Fibroblast of gingiva (primary cell): ENCODE measurements at places on chromosomes 5 and 9.
A peak's percentile ranks its signal among the peaks of the same experiment; 100 is the strongest.

GRCh38 chr9:134329886-134330285 lies 3.6 kb downstream of the RXRA start:
- peak; percentile 25 for DNase-seq

DNA sequence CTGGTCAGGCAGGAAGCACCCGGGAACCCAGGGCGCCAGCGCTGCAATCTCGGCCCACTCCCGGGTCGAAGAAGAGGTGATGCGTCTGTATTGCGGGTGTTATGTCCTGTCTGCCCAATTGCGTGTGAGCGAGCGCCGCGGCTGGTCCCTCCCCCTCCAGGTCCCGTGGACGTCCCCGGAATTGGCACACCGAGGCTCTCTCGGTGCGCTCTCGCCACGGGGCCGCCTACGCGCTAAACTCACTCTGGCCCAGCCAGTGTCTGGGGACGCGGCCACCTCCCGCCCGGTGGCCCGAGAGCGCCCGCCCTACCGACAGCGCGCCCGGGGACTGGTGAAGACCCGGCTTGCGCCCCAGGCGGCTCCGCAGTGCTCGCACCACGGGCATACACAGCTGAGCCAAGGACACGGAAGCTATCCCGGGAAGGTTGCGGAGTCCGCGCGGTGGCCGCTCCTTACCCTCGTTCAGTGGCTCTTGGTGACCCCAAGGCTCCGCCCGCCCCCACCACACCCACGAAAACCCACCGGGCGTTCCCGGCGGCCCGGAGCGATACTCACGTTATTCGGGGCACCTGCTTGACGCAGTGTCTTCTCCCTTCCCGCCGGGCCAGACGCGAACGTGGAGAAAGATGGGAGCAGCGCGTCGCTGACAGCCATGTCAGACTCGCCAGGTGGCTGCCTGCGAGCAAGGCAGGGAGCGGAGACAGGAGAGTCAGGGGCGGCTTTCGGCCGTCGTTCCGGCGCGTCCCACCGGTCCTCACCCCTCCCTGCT lies 1.0 kb downstream of the KLF4 start:
- peak; percentile 82 for DNase-seq

- DNase-seq = peak; percentile 40
Observed at GRCh38 chr5:128304088-128304487, 220.5 kb downstream of the SLC12A2 start.

GRCh38 chr9:22389271-22389670 lies 57.4 kb upstream of the DMRTA1 start:
- no peak for DNase-seq

- no peak for DNase-seq
Observed at GRCh38 chr5:61525512-61526206, 193.6 kb downstream of the ZSWIM6 start.

DNA sequence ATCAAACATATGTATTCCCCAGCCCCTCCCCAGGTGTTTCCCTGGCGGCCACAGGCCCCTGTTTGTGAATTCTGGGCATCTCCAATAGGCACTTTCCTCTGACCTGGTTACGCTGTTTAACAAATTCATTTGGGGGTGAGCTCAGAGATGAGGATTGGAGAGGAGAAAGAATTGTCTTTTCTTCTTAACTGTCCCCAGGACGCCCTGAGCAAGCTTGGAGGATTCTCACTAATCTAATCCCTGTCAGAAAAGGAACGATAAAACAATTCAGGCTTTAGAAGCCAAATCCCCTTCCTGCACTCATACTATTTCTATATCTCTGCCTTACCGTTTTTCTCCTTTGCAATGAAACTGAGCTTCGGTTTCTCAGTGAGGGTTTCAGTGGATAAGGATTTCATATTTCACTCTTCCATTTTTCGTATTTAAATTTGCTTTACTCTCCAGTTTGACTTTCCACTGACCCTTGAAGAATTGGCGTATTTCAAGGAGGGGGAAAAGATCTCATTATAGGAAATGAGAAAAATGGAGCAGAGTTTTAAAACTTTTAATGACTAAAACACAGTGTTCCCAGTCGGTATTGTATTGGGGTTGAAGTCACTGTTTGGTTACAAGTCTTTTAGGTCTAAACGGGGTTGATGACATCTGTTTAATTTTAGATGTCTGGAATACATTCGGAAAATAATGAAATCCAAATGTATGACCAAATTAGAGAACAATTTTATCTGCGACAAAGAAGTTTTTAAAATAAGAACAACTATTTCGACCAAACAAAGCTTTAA lies 180.1 kb downstream of the MACROH2A1 start:
- peak; percentile 49 for DNase-seq

DNA sequence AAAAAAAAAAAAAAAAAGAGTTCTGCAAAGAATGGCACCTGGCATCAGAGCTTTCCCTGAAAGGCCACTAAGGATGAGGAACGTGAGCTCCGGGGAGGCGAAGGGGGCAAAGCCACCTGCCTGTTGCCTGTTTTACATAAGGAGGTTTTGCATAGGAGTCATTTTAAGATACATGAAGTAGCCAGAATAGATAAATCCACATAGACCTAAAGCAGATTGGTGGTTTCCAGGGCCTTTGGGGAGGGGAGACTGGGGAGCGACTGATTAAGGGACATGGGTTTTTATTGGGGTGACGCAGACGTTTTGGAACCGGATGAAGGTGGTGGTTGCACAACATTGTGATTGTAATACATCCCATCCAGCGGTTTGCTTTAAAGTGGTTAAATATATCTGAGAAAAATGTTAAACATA lies 7.1 kb downstream of the NEK6 start:
- DNase-seq = peak; percentile 55

- DNase-seq = no peak
Observed at GRCh38 chr9:14554886-14555285, 138.3 kb downstream of the ZDHHC21 start.

DNA sequence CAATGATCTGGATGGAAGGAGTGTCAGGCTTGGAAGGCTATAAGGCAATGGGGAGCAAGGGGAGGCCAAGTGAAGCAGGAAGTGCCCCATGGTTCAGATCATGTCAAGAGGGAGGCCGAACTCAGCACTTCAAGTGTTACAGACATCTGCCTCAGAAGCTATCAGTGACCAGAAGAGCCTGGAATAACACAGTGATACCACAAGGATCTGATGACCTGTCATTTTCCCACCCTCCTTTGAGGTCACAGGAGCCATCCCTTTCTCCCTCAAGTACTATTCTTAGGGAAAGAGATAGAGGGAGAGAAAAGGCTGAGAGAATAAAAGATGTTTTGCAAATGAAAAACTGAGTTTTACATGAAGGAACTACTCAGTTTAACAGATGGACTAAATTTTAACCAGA lies 454.8 kb downstream of the CSNK1G3 start:
- DNase-seq = no peak

- DNase-seq = peak; percentile 18
Observed at GRCh38 chr9:36995927-36996705, 38.0 kb downstream of the PAX5 start.

DNA sequence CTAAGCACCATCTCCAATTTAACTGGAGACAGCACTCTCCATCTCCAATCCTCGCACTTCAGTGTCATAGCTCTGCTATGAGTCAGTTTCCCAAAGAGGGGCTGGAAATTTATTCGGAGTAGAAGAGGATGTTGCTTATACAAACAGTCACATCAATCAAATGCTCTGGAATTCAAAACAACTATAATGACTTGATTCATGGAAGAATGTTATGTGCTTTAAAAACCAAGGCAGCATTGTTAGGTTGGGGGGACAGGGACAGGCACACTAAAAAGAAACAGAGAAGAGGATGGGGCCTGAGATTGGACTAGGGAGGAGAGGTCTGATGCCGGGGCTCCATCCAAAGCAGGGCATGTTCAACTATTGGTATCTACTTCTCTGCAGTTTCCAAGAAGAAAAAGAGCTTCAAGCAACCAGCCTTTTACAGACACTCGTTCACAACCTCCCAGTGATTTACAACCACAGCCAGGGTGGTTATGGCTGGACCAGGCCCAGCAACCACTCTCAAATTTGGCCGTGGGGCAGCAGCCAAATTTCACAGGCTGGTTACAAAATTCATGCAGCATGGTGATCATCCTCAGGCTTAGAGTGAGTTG lies 117.5 kb upstream of the ZNF366 start:
- peak; percentile 79 for DNase-seq

GRCh38 chr5:169384661-169385060 lies 83.7 kb upstream of the SLIT3 start:
- DNase-seq = no peak

DNA sequence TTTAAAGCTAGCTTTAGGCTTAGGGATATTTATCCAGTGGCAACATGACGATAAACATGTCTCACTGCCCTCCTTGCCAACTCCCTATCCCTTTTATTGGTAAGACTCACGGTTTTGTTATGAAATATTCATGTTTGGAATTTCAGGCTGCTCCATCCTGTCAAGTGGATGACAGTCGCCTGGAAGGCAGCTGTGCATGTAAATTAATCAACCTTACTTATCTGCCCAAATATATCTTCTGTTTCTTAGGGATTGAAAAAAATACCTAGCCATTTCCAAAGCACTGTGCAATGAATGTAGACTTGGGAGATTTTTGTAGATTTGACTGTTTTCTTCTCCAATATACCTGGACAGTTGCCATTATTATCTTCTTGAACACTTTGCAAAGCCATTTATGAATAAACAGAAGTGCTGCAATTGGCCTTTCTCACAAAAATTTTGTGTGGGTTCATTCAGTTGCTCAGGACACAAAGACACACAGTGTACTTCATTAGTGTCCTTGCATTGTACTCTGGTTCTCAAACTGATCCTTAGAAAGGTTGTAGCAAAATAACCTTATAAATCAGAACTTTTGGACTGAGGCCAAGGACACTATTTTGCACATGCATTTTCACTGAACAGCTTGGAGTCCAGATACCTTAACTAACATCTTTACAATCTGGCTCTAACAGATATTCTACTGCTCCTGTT lies 889.4 kb upstream of the SEMA6A start:
- peak; percentile 4 for DNase-seq

GRCh38 chr5:170278611-170279458 lies 18.7 kb downstream of the LCP2 start:
- no peak for DNase-seq

GRCh38 chr5:58649716-58650115 lies 66.8 kb downstream of the RAB3C start:
- no peak for DNase-seq

- DNase-seq = no peak
Observed at GRCh38 chr5:84228266-84228665, 156.4 kb downstream of the EDIL3 start.

- DNase-seq = no peak
Observed at GRCh38 chr9:99660191-99660636, 161.5 kb upstream of the NR4A3 start.

DNA sequence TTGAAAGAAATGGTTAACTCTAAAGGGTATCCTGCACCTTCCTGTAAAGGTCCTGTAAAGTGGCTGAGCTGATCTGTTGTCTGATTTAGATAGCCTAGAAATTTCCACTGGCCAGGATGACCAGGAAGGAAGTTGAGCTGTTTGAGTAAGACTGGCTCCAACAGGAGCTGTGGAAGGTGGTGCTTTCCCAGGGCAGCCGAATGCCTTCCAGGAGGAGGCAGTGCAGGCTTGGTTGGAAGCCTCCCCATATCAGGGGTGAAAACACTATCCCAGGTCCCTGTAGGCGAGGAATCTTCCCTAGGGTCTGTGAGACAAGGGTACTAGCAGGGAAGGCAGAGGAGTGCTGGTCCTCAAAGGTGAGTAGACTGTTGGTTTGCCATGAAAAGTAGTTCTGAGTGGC lies 98.4 kb downstream of the LIX1 start:
- no peak for DNase-seq

- peak; percentile 68 for DNase-seq
Observed at GRCh38 chr5:43514471-43514815, 505 bp downstream of the C5orf34 start.

DNA sequence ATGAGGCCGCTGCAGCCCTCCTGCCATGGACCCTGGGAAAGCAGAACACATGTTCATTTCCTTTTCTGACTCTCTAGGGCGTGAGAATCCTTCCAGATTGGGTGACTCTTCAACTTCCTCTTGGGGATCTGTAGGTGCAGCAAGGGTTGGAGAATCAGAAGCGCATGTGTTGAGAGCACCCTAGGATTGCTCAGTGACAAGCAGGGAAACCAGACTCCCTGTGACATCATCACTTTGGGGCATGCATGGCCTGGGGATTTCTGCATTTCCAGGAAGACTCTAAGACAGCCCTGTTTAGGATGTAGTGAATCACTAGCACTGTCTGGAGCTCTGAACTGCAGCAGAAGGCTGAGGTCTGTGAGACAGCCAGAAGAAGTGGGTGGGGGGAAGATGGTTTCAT lies 15.1 kb upstream of the LCP2 start:
- DNase-seq = no peak

DNA sequence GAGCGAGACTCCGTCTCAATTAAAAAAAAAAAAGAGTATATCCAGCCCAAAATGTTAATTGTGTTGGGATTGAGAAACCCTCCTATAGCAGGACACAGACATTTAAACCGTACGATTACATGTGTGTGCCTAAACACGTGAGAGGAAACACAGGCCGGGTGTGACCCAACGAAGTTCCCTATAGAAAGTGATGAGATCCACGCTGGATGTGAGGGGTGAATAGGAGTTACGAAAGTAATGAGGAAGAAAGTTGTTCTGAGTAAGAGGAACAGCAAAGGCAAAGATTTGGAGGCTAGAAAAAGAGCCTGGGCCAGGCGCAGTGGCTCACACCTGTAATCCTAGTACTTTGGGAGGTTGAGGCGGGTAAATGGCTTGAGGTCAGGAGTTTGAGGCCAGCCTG lies 13.6 kb downstream of the NAIF1 start:
- DNase-seq = no peak

DNA sequence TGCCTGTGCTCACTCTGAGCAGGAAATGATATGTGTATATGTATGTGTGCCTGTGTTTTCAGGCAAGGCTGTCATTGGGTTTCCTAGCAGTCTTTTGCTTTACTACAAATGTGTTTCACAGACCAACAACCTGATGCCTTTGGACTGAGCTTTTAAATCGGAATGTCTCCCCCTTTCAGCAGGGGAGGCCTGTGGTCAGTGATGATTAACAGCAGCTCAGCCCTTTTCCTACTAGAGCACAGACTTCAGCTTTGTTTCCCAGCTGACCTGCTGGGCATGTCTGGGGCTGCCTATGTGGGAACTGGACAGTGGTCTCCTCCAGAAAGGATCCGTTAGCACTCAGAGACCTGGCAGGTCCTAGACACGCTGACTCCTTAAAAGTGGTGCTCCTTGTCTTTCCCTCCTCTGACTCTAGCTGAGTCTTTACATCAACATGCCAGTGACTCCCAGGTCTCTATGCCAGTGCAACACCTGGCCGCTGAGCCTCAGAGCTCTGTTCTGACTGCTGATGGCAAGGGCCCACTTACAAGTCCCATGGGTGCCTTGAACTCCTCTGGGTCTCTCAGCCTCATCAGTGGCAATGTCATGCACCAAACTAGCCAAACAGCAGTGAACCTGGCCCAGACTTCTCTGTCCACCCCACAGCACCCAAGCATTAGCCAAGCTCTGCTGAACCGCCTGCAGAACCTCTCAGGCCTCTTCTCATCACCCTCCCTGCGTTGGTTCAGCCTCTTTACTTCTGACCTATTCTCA lies 7.7 kb downstream of the MACROH2A1 start:
- peak; percentile 56 for DNase-seq
